ENCODE measurements at places on chromosomes 2 and 18.

GRCh38 chr2:85741211-85741832 is 12.5 kb upstream of the ATOH8 start:
- no peak for DNase-seq

GRCh38 chr2:46157072-46157965 is 139.9 kb upstream of the EPAS1 start:
- DNase-seq = no peak

- no peak for DNase-seq
These were observed 58.2 kb downstream of the PMAIP1 start for GRCh38 chr18:59957957-59958356.

DNA sequence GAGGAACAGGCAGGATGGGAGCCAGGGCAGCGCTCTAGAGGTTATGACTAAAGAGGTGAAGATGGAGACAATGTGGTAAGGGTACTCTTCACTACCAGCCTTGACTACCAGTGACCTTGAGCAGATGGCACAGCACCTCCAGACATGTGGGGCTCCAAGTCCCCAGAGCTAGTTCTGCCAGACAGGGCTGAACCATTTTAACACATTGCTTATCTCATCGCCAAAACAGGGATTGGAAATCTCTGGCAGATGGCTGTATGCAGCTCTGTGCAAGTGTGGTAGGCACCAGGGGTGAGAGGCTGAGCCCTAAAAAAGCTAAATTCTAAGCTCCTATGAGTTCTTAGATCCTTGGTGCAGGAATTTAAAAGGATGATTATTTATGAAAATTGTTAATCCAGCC is 41.3 kb downstream of the FSHR start:
- no peak for DNase-seq

DNA sequence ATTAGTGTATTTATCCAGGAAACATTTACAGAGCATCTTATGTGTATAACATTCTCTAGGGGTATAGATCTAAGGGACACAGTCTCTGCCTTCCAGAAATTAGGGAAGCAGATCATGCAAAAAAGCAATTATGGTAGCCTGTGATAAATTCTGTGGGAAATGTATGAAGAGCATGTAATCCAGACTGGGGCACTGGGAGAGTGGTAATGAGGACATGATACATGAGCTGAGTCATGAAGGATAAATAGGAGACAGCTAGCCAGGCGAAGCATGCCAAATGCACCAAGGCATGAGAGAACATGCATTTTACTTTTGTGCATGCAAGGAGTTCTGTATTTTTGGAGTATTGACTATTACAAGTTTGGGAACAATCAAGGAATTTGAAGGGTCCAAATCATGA is 8.9 kb upstream of the RPRM start:
- no peak for DNase-seq

DNA sequence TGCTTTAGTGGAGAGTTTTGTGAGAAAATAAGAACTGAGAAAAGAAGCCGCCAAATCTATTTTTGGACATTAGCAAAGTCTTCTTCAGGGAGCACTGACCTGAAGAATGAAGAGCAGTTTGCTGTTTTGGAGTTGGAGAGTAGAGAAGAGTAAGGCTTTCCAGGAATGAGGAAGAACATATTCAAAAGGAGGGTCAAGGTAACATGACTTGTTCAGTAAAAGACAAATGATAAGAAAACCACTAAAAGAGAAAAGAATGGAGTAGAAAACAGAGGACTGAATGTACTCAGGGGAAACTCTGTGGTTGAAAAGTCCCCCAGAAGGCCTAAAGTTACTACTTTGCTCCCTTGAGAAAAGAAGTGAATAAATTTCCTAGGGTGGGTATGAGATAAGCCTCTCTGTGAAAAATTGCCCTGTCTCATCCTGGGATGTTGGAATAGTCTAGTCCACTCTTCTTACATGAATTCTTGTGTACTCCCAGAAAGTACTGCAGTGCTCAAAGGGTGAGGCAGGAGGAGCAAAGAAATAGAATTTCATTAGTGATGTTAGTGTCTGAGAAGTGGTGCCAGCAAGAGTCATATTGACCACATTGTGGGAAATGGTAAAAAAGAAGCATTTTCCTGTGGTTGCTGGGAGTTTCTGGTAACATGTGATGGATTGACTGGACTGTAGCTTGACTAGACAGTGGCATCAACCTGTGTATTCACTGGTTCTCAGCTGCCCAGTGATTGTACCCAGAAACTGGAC is 27.8 kb downstream of the MBD5 start:
- no peak for DNase-seq

- DNase-seq = no peak
These were observed 54.3 kb downstream of the RNF144A start for GRCh38 chr2:6971502-6971901.

DNA sequence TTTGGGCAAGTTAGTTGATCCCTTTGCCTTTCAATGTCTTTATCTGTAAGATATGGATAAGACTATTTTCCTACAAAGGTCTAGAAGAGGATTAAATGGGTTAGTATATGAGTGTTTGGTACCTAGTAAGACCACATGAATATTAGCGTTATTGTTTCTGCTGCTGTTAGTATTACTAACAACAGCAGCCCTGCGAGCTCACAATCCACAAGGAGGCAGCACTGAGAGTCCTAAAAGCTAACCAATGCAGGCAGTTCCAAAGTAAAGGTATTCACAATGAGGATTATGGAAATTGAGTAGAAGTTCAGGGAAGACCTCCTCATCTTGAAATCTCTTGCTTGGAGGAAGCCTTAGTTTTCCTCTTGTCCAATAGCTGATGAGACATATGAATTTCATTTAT is 248.9 kb downstream of the TDRD15 start:
- DNase-seq = no peak

DNA sequence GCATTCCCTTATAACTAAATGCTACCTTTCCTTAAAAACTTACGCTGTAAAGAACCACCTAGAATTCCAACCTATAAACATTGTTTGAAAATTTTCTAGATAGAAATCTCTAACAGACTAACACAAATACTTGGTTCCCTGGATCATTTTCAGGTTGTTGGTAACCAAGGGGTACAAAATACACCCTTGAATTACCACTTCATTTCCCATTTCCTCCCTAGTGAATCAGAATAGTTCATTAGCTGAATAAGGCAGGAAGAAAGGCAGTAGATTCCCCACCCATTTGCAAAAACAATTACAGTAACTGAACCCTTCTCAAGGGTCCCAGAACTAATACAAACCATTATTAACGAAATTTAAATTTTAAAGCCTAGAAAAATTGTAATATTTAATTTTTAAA is 5.5 kb downstream of the MEX3C start:
- no peak for DNase-seq

GRCh38 chr18:37958499-37958898 is 392.9 kb upstream of the CELF4 start:
- no peak for DNase-seq

DNA sequence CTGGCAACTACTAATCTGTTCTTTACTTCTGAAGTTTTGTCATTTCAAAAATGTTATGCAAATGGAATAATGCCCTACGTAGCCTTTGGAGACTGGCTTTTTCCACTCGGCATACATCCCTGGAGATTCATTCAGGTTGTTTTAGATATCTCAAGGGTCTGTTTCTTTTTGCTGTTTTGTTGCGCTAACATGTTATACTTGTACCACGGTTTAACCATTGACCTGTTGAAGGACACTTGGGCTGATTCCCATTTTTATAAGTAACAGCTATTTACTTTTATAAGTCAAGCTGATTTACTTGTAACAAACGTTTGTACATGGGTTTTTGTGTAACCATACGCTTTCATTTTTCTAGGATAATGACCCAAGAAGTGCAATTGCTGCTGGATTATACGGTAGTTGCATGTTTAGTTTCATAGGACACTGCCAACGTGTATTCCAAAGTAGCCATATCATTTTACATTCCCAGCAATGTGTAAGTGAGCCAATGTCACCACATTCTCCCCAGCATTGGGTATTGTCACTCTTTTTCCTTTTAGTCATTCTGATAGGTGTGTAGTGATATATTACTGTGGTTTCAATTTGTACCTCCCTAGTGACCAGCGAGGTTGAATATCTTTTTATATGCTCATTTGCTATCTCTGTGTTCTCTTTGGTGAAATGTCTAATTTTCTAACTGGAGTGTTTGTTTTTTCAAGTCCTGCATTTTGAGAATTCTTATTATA is 36.5 kb upstream of the STAT4 start:
- DNase-seq = no peak

- DNase-seq = no peak
These were observed 99.3 kb downstream of the BIN1 start for GRCh38 chr2:127007652-127008051.

DNA sequence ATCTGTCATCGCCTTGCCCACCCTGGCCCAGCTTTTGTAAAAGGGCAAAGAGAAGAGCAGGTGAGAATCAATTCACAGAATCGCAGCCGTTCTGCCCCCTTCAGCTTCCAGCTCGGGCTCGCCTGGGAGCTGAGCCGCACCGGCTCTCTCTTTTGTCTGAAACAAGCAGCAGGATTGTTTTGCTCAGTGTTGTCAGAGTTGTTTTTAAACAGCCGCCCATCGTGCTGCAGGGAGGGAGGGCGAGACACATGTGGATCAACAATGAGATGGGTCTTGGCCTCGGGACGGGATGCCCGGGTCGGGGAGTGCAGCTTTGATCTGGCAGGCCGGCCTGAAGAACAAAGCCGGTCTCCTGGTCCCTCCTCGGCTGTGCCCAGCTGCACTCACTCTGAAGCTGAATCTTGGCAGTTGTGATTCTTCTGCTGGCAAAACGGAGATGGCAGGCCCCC is 39.7 kb upstream of the HDAC4 start:
- no peak for DNase-seq

- no peak for DNase-seq
These were observed 74.5 kb downstream of the KCTD18 start for GRCh38 chr2:200435379-200435778.

GRCh38 chr2:24453379-24454073 is 37.5 kb upstream of the NCOA1 start:
- DNase-seq = no peak

DNA sequence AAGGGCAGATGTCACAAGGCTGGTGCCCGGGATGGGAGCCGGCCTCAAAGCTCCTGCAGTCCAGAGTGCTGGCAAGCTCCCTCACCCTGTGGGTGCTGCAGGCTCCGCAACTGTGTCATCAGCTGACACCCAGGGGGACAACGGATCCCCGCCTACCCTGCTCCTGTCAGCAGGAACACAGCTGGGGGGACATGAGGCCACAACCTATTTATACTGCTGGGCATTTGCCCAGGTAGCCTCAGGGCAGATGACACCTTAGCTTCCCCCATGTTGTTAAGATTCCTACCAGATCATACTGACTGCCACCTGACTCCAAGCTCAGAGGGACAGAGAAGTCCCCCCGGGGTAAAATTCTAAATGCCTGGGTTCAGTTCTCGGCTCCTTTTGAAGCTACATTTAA is 1.2 kb downstream of the ANKRD23 start:
- DNase-seq = no peak

- DNase-seq = no peak
These were observed 20.8 kb upstream of the TNP1 start for GRCh38 chr2:216880509-216881184.

GRCh38 chr18:26003817-26004216 is 86.6 kb downstream of the SS18 start:
- DNase-seq = no peak

DNA sequence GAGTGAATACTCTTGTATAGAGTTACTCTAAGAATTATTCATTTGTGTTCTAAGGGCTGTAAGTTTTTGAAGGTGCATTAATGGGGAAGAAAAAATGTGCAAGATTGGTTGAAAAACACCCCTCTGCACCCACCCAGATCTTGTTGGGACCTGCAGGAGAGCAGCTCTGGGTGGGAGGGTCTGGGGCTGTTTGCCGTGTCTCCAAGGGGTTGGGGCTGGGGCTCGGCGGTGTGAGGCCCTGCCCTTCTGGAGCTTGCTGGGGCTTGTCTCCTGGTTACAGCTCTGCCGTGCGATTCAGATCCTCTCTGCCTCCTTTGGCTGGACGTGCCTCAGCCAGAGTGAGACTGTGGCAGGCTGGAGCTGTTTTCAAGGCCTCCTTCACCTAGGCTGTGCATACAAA is 26.1 kb downstream of the IGFBP2 start:
- no peak for DNase-seq

GRCh38 chr2:194062401-194062800 is 1594.6 kb upstream of the SLC39A10 start:
- no peak for DNase-seq

GRCh38 chr2:42843131-42843530 is 50.7 kb upstream of the HAAO start:
- no peak for DNase-seq

DNA sequence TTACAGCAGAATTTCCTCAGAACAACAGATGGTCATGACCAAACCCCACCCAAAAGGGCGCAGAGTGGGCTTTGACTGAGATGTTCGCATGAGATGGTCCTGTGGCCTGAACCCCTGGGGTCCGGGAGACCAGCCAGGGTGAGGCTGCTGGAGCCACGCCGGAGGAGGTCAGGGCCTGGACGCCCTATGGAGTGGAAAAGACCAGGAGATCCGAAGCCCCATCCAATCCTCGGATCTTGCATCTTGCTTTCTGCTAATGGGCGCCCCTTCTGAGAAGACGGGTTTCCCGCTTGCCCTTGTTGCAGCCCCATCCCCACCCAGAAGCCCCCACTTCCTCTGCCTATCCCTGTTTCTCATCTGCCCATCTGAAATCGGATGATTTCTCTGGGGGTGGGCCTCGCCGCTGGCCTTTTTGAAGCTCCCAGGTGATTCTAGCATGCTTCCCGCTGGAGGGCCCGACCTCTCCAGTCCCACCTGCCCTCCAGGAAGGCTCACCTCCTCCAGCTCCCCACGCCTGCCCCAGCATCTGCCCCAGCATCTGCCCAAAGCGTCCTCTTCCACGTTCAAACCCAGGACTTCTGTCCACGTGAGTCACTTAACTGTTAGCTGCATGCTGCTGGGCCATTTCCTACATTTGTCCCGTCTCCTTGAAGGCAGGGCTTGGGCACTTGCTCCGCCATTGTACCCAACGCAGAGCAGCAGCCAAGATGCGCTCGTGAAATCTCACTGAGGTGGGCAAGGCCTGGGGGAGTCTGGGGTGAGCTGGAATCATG is 4.3 kb upstream of the CNDP1 start:
- DNase-seq = no peak

DNA sequence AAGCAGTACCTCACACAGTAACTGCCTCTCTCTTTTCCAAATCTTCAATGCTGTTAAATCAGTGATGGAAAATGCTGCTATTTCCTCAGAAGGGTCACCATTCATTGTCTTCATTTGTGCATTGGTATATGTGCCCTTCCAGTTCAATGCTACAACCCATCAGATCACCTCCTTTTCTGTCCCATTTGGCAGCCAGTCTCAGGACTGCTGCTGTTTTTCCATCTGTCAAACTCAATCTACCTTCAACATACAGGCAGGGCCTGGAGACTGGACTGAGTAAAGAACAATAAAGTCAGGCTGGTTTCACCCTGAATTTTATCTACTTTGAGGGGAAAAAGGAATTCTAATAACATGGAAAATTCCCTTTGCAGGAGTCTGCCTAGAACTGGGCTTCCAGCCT is 17.9 kb downstream of the ZNF385B start:
- no peak for DNase-seq

DNA sequence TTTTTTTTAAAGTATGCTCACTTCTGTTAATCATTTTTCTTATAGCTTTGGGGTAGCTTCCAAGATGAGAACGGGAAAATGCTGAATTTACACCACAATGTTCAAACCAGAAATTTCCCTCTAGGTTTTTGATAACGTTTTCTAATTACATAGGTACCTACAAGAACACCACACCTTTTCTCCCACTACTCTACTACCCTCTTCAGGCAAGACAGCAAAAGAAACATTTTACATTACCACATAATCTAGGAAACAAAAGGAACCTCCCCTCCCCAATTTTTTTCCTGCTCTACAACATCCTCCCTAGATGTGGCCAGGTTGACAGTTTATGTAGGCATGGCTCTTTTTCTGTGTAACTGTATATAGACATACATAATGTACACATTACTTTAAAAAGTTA is 32.4 kb downstream of the NDUFAF7 start:
- no peak for DNase-seq
